T-helper 2 cell (primary cell): ENCODE measurements at places on chromosomes 1 and 21.

- DNase-seq: no peak
Observed at GRCh38 chr1:72034827-72035226, 247.5 kb downstream of the NEGR1 start.

DNA sequence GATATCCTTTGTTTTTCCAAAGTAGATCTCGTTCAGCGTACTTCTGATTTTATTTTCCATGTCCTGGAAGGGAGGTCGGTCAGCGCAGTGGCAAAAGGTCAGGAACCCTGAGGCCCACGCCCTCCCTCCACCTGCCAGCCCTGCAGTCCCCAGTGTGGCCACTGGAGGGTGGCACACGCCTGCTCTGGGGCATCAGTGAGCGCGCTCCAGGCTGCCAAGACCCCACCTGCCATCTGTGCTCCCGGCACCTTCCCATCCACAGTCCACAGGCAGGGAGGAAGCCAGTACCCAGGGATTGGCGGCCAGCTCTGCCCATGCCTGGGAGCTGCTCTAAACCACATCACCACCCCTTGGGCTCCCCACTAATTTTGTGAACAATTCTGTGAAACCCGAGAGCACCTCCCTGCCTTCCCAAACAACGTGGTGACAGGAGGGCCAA, 32.3 kb downstream of the SLC66A1 start:
- no peak for DNase-seq

DNA sequence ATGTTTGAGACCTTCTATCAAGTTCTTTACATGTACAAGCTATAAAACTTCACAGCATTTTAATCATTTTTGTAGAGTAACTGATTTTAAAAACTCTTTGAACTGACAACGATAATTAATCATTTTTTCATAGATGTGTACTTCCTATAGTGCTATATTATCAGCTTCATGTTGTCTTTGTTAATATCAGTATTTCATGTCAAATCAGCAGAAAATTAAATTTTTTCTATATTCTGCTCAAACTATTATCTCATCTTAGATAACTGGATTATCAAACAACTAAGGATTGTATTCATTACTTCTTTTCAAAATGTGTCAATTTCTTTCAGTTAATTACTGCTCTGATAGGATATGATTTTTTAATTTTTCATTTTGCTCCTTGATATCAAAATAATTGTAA, 214.6 kb upstream of the RGS18 start:
- no peak for DNase-seq

GRCh38 chr1:85544689-85545215, 35.8 kb upstream of the CCN1 start:
- no peak for DNase-seq

DNA sequence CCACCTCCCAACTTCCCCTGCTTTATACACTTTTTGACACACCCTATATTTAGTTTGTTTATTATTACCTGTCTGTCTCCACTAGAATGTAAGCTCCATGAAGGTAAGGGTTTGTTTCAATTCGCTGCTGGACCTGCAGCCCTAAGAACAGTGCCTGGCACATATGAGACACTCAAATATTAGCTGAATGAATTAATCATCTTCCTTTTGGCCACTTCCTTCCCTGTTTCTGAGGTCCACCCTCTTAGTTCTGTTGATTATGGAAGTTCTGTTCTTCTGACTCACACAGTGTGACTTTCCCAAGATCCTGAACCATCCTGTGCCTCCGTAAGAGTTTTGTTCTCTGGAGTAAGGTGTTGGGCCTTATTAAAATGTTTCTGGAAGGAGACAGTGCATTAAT, 40.4 kb upstream of the GJA5 start:
- no peak for DNase-seq

GRCh38 chr1:15100121-15100879, 53.2 kb upstream of the TMEM51 start:
- no peak for DNase-seq

GRCh38 chr1:14970115-14970798, 183.3 kb upstream of the TMEM51 start:
- peak; percentile 38 for DNase-seq

DNA sequence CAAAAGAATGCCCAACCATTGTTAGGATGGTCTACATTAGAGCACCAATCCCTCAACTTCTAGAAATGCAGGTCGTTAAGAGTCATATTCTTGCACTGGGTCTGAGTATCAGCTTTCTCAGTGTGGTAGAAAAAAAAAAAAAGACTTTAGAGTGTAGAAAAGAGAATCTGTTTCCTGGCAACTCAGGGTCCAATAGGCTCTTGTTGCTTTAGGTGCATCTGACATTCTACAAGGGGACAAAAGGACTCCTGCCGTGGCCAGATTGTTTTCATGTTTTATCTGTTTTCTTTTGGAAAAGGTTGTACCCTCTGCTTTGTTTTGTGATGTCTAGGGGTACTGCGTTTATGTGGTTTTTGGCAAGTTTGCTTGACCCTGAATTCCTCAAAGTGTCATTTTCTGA, 105.4 kb upstream of the KCNK2 start:
- DNase-seq: no peak

DNA sequence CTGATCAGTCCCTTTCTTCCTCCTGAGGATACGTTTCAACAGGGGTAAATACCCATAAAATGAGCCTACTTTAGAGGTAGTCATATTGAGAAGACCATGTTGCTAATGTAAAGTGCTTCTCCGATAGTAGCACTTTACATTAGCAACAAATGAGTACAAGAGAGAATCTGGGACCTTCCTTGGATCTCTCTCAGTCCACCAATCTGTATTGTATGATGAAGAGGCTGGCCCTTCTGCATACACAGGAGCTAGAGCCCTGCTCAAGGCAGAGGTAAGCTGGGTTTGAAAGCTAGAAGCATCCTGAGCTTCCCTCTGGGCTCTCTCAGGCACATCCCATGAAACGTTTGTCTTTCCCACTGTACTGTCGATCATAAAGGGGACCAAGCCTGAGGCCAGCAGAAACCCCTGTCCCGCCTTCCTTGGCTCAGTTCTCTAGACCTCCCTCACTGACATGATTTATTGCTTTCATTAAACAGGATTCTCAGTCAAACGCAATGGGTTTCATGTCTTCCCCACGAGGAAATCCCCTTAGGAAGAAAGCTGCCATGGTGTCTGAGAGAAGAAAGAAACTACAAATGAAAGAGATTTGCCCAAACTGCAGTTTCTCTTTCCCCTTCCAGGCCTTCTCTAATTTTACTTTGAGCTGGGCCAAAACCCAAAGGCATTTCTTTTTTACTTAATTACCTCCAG, 62.8 kb upstream of the BCAR3 start:
- DNase-seq: no peak

GRCh38 chr1:204618148-204618760, 67.3 kb downstream of the LRRN2 start:
- DNase-seq: no peak

DNA sequence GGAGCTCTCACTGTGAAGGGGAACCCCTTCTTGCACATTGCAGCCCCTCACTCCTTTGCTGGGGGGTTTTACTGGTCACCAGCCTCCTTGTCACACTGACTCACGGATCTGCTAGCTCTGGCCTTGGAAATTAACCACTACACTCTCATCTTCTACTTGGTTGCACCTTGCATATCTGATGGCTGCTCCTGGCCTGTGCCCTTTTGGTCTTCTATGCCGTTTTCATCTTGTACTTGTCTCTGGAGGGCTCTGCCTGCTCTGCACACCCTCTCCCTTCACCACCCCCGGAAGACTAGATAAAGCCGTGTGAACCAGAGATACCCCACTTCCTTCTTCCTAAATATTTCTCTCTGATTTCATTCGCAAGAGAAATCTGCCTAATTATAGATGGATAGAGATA, 44.6 kb downstream of the CD247 start:
- no peak for DNase-seq

DNA sequence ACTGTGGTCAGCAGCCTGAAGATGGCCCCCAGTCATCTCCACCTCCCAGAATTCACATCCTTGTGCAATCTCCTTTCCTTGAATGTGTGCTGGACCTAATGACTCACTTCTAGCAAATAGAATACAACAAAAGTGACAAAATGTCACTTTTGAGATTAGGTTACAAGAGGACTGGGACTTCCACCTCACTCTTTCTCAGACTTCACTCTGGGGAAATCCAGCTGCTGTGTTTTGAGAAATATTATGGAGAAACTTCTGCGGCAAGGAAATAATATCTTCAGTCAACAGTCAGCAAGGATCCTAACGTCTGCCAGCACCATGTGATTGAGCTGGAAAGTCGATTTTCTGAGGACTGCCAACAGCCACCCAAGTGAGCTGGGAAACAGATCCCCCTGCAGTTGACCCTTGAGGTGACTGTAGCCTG, 70.5 kb upstream of the GADD45A start:
- DNase-seq: no peak

DNA sequence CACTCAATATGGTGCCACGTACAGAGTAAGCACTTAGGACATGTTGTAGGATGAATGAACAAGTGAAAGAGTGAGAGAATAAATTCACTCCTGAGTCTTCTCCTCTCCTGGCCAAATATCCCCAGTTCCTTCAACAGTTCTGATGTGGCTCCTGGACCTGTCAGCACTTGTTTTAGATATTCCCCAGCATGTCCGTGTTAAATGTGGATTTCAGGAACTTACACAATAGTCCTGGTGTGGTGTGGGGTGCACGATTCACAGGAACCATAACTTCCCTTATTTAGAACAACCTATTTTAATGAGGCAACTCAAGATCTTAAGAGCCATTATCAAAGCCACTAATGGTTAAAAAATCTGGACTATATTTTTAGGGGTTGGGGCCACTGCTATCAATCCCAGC, 39.0 kb upstream of the MYSM1 start:
- no peak for DNase-seq

DNA sequence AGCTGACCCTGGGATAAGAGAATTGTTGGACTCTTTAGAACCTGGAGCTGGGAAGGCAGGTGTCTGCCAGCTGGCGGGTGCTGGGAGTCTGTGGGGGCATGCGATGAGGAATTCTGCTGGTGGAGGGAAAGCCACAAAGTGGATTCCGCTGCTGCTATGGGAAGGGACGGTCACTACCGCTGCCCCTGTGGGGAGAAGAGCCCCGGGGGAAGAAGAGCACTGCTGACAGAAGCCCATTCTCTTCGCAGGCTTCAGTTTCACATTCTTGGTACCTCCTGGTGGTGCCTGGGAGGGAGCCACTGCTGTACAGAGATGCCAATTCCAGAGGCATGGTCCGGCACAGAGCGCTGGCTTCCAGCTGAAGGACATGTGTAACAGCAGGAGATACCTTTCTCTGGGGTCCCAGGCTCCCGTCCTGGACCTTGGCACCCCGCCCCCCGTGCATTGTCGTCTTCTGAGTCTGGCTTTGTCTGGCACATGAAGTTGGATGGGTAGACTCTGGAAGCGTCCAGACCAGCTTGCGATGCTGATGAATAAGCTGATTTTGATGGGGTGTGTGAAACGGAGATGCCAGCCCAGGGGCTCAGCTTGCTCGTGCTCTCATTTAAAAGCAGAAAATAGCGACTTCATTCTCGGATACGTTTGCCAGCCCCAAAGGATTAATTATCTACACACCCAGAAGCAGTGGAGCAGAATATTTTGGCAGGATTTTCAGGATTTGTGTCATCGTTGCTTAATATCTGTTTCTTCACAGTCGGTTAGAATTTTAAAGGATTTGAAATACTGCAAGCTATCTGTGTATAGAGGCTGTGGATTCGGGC, 13.2 kb downstream of the PDXK start:
- DNase-seq: no peak

DNA sequence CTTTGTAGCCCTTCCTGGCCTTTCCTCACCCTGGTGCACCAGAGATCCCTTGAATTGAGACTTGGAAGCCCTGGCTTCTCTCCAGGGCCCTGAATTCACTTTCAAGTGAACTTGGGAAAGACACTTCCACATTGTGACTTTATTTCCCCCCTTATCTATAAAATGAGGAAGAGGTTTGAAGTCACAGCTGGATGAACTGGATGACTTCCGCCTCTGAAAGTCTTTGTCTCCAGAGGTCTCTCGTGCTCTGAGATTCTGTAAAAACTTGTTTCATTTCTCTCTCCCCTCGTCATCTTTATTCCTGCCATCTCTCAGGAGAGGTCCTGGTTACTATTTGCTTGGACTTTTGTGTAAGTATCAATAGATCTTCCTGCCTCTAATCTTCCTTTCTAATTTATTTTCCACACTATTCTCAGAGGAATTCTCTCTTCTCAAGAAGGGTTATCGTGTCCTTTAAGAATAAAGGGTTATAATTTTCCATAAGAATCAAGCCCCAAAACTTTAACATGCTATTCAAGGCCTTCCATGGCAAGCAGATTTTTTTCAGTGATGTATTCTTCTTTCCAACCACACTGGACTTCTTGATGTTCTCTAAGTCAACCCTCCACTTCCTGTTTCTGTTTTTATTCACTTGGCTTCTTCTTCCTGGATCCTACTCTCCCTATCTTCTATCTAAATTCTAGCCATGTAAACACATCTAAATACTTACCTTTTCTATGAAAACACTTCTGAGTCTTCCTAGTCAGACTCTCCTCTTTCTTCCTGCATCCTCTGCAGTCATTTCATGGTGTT, 6.5 kb upstream of the RPTN start:
- DNase-seq: no peak

GRCh38 chr1:230754796-230755195, 7.6 kb downstream of the CAPN9 start:
- no peak for DNase-seq

DNA sequence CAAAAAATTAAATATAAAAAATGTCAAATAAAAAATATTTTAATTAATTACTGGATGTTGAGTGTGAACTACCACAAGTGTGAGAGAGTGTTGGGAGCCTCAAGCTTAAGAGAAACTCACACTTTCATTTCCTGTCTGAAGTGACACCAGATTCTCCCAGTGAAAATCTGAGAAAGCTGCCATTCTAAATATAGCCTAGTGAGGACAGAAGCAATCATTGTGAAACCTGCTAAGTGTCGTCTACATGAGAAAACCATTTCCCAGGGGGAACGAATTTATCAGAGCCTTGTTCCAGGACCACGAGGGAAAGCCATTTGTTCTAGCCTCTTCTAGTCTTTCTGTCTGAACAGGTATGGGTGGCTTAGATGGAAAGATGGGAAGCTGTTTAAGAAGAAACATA, 329.3 kb upstream of the PRMT6 start:
- DNase-seq: no peak

DNA sequence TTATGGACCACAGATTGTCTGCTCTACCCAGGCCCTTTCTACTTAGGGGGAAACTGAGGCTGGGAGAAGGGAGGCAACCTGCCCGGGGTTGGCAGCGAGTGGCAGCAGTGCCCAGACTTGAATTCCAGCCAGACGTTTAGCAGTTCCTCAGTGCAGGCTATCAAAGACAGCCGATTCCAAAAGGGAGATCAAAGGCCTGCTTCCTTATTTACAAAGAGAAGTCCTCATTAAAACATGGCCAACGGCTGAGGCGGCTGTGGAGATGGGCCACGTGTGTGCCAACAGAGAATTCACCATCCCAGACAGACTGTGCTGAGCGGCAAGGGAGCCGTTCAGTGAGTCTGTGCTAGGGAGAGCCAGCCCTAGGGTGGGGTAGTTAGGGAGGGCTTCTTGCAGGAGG, 27.7 kb downstream of the C1QB start:
- no peak for DNase-seq

GRCh38 chr1:237048803-237049202, 6.8 kb downstream of the RYR2 start:
- no peak for DNase-seq
